ENCODE measurements at places on chromosomes 7 and 10.

DNA sequence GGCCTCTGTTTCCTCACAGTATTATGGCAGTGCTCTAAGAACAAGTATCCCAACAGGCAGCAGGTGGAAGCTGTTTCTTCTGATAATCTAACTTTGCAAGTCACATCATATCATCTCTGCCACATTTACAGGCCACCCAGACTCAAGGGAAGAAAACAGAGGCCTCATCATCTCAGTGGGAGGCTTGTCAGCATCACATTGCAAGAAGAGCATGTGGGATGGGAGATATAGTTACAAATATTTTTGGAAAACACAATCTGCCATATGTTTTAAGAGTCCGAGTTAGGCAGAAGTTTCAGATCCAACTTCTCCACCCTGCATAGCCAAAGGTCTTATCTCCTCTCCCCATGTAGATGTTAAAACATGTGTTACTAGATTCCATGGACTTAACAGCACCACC is 130.4 kb upstream of the PDE1C start:
- no peak for DNase-seq

DNA sequence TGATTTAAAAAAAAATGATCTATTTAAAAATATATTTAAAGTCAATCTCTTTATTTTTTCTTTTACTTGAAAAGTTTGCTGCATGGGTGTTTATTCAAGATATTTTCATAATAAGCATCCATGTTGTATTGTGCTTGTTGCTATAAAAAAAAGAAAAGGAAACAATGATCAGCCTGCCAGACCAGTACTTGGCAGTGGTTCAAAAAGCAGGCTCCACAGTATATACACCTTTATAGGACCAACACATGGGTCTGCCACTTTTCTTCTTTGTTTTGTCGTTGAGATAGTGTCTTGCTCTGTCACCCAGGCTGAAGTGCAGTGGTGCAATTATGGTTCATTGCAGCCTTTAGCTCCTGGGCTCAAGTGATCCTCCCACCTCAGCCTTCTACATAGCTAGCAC is 228.0 kb downstream of the TWIST1 start:
- DNase-seq = peak; percentile 29

DNA sequence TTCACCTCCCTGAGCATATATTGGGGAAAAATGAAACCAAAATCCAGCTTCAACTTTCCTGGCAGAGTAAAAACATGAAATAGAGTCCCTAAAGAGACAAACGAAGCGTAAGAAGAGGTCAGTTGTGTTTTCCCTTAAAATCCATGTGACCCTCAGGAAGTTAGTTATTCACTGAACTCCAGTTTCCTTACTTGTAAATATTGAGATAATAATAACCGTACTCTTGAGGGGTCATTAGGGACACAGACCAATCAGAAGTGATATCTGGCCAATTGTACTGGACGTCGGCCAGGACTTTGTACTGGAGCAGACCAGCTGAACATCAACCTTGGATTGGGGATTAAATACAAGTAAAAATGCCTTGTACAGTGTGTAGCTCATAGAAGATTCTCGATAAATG is 167.0 kb downstream of the GATA3 start:
- no peak for DNase-seq

DNA sequence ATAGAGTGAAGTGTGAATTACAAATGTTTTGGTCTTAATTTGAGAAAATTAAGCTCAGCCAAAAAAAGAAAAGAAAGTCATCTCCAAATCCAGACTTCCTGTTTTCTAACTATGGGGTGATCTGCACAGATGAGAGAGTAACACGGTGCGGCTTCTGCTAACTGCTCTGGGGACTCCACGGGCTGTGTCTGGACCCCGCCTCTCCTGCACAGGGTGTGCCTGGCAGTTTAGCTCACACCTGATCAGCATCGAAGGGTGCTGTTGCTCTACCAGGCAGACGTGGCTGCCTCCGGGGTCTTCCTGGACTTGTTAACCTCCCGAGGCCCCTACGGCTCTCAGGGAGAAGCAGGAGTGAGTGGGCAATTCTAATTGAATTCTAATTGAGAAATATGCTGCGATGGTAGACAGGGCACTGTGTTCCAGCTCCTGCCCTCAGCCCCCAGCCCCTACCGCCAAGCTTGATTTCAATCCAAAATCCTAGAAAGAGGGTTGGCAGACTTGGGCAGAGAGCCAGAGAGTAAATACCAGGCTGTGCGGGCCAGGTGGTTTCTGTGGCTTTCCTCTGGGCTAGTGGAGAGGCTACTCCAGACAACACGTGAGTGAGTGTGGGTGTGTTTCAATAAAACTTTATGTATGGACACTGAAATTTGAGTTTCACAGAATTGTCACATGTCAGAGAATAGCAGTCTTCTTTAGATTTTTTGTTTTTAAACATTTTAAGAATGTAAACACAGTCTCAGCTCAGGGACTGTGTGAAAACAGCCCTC is 13.4 kb downstream of the SHH start:
- no peak for DNase-seq

GRCh38 chr7:94971051-94971867 is 63.9 kb downstream of the PPP1R9A start:
- no peak for DNase-seq

DNA sequence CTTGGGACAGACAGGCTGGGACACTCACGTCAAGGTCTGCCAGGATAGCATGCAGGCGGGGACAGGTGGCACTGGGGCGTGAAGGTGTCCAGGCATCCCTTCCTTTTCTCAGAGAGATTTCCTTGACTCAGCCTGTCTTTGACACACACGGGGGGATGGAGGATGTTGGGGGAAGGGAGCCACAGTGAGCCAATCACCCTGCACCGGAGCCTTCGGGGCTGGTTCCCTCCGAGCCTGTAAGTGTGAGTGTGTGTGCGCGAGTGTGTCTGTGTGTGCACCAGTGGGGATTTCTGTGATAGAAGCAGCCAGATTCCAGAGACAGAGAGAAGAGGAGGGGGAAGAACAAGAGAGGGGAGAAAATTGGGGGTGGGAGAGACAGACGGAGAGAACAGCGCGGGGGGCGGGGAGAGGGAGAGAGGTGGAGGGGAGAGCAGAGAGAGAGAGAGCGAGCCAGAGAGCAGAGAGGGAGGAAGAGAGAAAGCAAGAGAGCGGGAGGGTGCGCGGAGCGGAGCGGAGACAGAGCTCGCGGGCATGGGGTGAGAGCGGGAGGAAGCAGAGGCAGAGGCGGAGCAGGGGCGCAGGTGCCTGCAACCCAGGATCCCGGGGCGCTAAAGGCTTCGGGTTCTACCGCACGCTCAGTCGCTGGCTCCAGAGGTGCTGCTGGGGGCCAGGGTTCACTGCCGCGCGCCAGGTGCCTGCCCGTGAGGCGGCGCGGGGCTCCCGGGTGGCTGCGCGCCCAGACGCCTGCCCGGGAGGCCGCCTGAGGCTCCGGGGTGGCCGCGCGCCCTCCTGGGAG is 466 bp upstream of the GPR26 start:
- no peak for DNase-seq

DNA sequence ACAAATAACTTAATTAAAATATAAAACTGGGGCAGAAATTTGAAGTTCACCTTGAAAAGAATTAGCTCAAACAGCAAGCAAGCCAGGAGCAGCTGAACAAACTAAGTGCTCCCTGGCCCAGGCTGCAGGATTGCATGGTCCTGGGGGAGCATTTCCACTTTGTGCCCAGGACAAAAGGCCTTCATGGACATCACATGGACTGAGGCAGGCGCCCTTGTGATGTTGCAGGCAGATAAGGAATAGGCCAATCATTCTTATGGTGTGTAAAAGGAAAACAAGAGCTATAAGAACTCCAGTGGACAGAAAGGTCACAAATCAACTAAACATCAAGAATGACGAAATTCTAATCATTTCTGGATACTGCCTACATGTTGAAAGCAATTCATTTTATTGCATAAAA is 17.5 kb upstream of the TECTB start:
- no peak for DNase-seq

DNA sequence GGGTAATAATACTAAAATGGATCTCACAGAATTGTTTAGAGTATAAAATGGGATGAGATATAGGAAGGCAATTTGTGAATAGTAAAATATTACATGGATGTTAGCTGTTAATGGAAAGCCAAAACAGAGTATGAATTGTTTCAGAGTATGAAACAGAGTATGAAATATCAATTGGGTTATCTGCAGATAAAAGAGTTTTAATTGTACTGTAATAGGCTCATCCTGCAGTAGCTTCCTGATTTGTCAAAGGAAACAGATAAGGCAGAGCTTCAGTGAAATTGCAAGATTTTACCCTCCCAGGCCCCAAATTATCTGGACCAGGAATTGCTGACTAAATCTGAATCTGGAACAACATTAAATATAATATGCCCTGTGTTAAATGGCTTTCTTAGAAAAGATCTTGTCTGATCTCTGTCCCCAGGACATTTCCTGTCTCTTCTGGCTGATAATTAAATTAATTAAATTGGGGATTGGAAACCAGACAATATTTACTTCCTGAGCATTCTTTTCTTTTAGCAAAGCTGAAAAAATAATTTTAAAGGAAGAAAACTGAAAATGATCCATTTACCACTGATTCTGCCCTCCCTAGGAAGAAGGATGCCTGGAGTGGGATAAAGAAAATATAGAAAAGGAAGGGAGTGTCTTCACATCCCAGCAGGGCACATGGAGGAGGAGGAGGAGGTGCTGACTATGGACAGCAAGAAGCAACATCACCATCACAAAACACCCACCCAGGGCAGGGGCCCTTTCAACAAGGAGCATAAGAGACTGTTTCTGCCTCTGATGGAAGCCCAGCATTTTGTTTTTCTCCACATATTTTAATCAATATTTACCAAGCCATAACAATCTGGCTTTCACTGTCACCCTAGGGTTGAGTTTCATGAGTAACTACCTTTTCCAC is 18.5 kb downstream of the PTN start:
- DNase-seq = no peak

DNA sequence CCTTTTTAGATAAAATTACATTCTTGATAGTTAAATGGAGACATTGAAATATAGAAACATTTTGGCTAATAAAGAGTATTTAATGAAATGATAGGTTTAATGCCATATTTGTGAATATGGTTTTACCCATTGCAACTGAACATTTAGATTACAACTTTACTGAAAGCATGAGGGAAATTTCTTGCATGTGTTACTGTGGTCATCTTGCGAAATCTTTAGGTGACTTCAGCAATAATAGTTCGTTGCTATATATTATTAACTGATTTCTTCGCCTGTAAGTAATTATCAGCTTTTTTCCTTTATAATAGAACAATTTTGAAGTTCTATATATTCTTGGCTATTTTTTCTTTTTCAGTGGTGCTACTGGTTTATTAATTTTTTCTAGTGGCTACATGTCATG is 83.2 kb downstream of the MLLT10 start:
- no peak for DNase-seq

All from epithelial cell of esophagus (primary cell).